Natural killer cell treated with Interleukin-12 subunit alpha and Interleukin-12 subunit beta and Interleukin-15 and Interleukin-18, amount 100 ng/mL, for 72 hours (primary cell): ENCODE measurements at places on chromosomes 2 and 18.

GRCh38 chr2:171655586-171655985, 31.7 kb upstream of the DYNC1I2 start:
- DNase-seq, result no peak

DNA sequence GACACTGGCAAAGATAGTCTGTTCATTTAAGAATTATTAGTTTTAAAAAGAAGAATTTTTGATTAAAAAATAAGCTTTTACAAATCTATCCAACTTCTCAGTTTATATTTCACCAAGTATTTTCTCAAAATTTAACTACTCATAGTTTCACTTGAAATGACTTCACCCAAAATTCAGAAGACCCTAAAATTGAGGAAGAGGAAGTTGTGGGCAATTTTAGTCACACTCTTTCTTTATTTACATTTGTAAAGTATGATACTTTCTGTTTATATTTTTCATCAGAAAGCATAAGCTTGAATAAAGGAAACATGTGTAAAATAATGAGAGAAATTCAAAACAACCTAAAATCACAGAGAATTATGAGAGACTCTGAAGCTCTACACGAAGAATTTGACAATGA, 278.8 kb upstream of the MEIS1 start:
- no peak for DNase-seq

DNA sequence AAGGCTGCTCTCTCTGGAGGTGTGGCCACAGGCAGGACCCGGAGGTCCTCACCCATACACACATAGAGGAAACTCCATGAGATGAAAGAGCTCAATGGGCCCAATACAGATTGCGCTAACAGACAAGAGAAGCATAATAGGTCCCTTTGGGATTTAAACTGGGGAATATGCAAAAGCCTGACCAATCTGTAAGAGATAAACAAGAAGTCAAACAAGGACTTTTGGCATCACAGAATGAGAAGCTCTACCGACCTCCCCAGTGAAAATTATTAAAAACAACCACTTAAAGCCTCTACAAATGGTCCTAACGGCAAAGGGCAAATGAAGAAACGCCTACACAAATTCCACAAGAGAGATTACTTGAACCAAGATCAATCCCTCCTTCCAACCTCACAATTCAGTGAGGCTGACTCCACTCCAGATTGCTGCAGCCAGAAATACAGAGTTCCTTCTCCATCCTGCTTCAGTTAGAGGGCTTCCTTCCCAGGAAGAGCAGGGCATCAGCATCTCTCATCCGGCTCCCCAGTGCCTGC, 10.8 kb downstream of the IWS1 start:
- DNase-seq, result no peak

DNA sequence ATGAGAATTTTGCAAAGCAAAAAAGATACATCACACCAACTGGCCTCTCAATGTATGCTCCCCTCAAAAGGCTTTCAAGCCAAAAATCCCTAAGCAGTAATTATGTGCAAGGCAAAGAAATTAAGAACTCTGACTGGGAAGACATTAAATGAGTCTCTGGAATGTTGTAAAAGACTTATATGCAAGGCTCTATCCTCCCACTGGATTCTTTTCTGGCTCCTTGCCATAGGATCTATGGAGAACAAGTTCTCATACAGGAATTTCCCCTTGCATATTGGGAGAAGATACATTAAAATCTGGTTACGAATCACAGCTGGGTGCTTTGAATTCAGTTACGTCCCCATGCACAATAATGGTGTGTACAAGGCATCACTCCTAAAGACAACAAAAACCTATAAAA, 73.4 kb upstream of the ATL2 start:
- no peak for DNase-seq

- no peak for DNase-seq
Measured at GRCh38 chr2:241184901-241185300, 3.6 kb upstream of the ANO7 start.

GRCh38 chr2:172821370-172822338, 86.0 kb downstream of the RAPGEF4 start:
- DNase-seq, result no peak

DNA sequence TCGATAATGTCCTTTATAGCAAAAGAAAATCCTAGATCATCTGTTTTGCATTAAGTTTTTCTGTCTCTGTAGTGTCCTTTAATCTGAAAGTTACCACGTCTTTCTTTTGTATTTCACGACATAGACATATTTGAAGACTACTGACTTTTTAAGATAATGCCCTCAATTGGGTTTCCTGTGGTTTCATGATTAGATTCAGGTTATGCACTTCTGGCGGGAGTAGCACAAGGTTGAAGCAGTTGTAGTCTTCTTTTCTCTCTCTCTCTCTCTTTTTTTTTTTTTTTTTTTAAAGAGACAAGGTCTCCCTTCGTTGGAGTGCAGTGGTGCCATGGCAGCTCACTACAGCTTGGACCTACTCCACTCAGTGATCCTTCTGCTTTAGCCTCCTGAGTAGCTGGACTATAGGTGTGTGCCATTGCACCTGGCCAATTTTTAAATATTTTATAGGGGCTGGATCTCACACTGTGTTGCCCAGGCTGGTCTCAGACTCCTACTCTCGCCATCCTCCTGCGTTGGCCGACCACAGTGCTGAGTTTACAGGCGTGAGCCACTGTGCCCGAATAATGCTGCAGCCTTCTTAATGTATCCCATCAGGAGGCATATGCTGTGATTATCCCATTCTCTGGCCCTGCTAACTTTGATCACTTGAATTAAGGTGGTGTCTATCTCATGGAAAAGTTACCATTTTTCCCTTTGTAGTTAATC, 3.9 kb downstream of the INPP4A start:
- no peak for DNase-seq

GRCh38 chr18:49360582-49360981, 99.9 kb downstream of the DYM start:
- DNase-seq, result no peak

DNA sequence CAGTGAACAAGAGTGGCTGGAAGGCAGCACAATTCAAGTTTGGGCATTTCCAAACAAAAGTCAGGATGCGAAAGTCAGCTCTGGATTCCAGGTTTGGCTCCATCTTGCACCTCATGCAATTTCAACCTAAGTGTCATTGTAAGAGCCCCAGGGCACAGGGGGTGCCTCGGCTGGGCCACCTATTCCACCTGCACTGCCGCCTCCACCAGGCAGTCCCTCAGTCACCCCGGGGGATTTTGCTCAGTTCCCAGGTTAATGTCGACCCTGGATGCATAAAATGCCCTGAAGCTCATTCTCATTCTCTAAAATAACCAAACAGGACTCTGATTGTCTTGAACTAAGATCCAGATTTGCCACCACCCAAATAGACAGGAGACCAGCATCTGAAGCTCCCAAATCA, 77.6 kb downstream of the EDAR start:
- DNase-seq, result no peak

DNA sequence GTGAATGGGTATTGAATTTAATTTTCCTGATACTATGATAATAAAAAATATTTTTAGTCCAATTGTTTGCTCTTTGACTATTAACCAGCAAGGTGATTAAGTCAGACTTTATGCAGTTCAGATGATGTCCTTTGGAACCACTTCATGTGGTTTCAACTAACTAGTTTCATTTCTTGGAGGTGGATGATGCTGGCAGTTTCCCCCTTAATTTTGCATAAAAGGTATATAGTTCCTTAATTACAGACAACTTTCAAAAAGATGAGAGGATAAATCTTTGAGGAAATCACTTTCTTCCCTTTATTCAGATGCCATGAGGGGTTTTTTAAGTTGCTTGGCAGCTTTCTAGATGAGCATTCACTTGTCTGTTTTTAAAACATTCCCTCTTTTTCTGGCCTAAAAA, 223.1 kb downstream of the PHLPP1 start:
- no peak for DNase-seq

DNA sequence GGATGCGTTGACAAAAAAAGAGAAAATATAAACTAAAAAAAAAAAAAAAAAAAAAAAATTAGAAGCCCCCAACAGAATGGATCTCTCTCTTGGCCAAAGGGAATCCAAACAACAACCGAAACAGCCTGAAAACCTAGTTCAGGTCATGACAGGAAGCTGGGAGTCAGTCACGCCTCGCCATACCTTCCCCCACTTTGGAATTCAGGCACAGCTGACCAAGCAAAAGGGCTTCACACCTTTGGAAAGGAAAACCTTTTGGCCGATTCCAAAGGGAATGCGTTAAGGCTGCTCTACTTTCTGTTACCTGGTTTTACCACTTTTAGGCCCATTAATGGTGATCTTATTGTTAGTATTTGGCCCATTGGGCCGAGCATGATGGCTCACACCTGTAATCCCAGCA, 17.9 kb upstream of the RMC1 start:
- no peak for DNase-seq
